ENCODE measurements at places on chromosomes 7 and 10. TPM values are rescaled to one million over a fixed set of nuclear protein-coding genes. Genes with fewer than 3 reads are reported as not detected.
A peak's percentile ranks its signal among the peaks of the same experiment; 100 is the strongest.

FAM25C gene
- not detected for total RNA-seq

IFIT1B gene
- 0.16 TPM for total RNA-seq

CCDC7 gene
- total RNA-seq, result 46.7 TPM

AQP1 gene
- total RNA-seq, result 1,062 TPM

POM121L12 gene
- not detected for total RNA-seq

SERPINE1 gene
- total RNA-seq, result 57.1 TPM

NEUROD6 gene
- total RNA-seq, result not detected

KLHDC10 gene
- total RNA-seq, result 27.2 TPM

IDI2 gene
- total RNA-seq, result not detected

THSD7A gene
- total RNA-seq, result 20.0 TPM

HTR7 gene
- total RNA-seq, result 1.3 TPM

FBXO24 gene
- total RNA-seq, result 0.81 TPM

TWIST1 gene
- 8.5 TPM for total RNA-seq

CLIP2 gene
- total RNA-seq, result 35.7 TPM

MRLN gene
- total RNA-seq, result not detected

DNA sequence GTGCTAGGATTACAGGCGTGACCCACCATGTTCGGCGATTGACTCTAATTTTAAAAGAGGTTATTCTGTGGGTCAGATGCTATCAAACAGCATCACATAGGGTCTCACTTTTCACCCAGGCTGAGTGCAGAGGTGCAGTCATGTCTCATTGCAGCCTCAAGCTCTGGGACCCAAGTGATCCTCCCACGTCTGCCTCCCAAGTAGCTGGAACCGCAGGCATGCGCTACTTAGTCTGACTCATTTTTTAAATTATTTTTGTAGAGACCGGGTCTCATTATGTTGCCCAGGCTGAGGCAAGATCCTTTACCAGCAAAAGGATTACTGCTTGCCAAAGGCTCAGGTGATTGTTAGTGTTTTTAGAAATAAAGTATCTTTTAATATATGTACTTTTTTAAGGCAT lies 42.9 kb upstream of the STOX1 start:
- DNase-seq, result no peak

GRCh38 chr7:17123020-17123419 lies 175.4 kb upstream of the AHR start:
- no peak for DNase-seq

- peak; percentile 77 for DNase-seq
Measured at GRCh38 chr10:73731588-73732375, 12.4 kb upstream of the SEC24C start.

GRCh38 chr7:2715341-2716231 lies 27.6 kb downstream of the AMZ1 start:
- no peak for DNase-seq

- DNase-seq, result peak; percentile 26
Measured at GRCh38 chr7:1705856-1706255, 35.8 kb downstream of the ELFN1 start.

DNA sequence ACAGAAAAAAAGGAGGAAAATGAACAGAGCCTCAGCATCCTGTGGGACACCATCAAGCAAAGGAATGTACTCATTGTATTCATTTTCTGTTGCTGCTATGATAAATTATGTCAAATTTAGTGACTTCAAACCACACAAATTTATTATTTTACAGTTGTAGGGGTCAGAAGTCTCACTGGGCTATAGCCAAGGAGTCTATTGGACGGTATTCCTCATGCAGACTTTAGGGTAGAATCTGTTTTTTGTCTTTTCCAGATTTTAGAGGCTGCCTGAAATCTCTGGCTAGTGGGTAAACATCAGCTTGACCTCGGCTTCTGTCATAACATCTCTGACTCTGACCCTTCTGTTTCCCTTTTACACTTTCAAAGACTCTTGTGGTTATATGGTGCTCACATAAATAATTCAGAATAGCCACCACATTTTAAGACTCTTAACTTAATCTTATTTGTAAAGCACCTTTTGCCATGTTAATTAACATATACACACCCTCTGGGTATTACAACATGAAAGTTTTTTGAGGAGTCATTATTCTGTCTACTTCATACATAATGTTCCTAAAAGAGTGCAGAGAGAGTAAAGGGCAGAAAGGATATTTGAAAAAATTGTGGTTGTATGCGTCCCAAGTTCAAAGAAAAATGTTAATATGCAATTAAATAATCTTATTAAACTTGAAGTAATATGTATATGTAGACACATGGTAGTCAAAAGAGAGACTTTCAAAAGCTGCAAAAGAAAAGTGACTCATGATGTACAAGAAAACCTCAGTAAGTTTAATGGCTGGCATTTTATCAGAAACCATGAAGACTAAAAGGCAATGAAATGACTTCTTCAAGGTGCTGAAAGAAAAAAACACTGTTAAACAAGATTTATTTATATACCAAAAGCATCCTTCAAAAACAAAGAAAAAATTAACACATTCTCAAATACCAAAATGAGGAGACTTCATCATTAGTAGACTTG lies 70.8 kb upstream of the MEOX2 start:
- DNase-seq, result no peak

DNA sequence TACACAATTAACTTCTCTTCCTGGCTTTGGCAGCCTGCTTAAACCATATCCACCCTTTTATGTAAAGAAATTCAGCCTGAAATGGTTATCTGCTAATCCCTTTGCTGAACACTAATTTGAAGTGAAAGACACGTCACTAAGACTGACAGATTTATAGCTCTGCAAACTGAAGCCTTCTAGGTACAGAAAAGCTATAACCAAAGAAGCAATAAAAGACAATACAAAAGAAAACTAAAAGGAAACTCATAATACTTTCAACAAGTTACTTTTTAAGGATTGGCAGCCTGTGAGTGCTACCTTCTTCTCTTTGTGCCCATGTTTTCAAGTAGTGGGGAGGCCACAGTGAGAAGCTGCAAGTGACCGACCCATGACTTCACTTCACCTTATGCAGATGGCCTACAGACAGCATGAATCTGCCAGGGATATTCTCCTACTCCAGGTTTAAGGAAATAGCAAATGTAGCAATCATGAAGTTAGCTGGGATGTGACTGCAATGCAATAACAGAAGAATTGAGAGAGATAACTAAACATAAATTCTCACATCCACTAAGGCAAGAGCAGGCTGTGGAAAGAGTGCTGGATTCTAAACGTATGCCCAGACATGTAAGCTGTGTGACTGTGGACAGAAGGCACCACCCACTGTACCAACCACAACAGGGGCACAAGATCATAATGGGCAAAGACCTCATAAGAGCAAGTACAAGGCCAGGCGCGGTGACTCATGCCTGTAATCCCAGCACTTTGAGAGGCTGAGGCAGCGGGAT lies 10.7 kb upstream of the SPOCK2 start:
- no peak for DNase-seq

DNA sequence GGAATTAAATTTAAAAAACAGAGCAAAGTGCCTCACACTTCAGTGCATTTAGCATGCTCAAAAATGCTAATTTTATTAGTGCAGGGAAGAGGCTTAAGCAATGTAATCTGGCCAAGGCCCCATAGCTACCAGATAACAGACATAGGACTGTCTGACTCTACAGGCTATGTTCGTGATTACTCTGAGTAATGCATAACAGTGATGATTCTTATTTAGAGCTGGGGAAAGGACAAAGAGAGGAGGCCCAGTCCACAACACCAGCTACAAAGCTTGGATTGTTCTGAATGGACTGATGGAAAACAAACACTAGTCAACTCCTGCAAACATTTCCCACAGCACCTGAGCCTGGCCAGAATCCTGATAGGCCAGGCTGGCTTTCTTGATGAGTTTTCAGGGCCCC lies 8.4 kb upstream of the CH25H start:
- DNase-seq, result no peak

GRCh38 chr10:6583447-6583846 lies 3.4 kb upstream of the PRKCQ start:
- DNase-seq, result no peak

GRCh38 chr7:25569765-25570164 lies 341.5 kb upstream of the NPVF start:
- no peak for DNase-seq

- no peak for DNase-seq
Measured at GRCh38 chr7:54857294-54857693, 98.3 kb upstream of the SEC61G start.

DNA sequence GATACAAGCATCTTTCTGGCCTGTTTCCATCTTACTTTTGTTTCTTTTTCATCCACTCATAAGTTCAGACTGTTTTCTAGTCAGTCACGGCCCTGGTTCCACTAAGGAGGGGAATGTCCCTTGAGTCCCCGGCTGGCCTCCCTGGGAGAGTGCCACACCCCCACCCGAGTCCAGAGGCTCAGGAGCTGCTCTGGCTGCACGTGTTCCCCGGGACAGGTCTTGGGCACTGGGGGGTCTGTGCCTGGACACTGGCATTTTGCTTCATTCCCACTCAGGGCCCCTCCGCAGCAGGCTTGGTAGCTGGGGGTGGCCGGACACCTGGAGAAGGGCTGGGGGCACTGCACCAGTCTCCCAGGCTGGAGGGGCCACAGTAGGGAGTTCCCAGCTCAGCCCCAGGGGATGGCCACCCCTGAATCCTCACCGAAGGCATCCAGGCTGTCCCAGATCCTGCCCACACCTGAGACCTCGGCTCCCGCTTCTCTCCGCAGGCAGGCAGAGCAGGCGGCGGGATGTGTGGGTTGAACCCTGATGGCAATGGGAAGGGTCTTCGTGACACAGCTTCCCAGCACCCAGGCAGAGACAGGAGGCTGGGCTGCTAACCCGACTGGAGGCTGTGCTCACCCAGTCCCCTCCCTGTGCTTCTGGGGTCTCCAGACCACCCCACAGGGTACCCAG lies 92.3 kb downstream of the BMS1 start:
- no peak for DNase-seq

DNA sequence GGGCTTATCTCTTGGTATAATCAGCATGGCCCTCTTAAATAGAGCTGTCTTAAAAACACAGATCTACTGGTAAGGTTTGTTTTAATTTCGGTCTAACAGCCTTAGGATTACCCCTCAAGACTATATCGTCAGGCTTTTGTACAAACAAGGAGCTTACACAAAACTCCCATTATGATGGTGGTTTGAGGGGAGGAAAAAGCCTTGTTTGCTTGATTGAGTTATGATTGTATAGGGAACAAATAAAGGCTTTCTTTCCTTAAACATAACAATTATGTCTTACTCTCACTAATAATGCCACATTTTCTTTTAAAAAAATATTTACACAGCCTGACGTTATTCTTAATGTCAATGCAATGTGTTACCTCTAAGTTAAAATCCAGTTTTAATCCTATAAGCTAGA lies 188.8 kb upstream of the TCF7L2 start:
- no peak for DNase-seq

DNA sequence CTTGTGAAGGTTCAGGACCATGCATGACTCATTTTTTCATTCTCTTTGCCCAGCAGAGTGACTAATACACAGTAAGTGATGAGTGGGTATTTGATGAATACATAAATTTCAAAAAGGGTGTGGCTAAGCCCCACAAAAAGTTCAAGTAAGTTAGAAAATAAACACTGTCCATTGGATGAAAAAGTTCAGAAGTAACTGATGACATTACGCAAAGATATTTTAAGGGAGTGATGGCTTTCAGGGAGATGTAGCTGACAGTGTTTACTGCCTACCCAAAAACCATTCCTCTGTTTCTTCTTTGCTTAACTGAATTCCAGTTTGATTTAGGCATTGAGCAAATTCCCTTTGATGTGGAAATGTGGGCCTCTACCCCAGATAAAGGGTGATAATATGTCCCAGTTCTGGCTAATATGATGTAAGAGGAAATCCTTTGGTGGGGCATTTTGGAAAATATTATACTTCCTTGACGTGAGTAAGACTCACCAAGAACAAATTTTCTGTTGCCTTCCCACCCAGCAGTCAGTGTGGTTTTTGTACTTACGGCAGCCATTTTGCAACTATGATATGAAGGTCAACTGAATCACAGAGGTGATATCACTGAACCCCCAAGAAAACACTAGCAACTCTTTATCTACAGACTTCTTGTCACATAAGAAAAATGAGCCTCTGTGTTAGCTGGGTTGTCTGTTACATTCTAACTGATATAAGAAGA lies 29.0 kb upstream of the EBLN1 start:
- no peak for DNase-seq

- DNase-seq, result no peak
Measured at GRCh38 chr7:137626469-137627067, 220.2 kb downstream of the DGKI start.

DNA sequence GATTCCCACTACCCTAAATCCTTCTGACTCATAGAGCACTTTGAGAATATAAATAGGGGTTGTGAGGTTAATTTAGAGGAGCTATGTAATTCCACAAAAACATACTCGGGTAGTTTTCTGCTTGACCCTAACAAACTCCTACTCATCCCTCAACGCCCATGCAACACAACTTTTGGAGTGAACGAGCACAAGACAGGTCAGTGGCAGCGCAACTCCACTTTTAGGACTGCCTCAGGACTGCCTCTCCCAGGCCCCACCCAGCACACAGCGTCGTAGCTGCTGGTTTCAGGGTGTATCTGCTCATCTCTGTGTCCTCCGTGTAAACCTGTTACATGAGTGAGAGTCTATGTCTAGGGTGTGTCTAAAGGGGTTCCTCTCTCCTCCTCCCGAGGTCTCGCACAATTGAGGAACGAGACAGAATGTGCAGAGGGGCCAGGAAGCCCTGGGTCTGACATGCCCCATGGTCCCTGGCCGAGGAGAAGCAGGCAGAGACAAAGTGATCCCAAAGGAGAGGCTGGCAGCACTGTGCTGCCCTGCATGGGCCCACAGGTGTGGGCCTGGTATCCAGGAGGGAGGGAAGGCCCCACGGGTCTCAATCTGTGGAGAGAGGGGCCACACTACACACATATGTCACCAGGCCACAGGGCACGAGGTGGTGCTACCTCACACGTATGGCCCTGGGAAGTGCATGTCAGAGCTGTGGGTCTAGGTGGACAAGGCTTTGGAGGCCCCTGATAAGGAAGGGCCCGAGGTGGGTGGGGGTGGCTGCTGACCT lies 45.5 kb downstream of the CAMK2B start:
- peak; percentile 53 for DNase-seq

- DNase-seq, result no peak
Measured at GRCh38 chr7:50703654-50704053, 79.0 kb downstream of the GRB10 start.

GRCh38 chr7:584122-584465 lies 64.4 kb upstream of the PDGFA start:
- no peak for DNase-seq

- DNase-seq, result no peak
Measured at GRCh38 chr7:74466196-74466813, 12.6 kb downstream of the GTF2IRD1 start.

- no peak for DNase-seq
Measured at GRCh38 chr7:38563741-38564140, 67.4 kb downstream of the AMPH start.
